ENCODE measurements at places on chromosomes 6 and 20. TPM values are rescaled to one million over a fixed set of nuclear protein-coding genes. Genes with fewer than 3 reads are reported as not detected.

DNA sequence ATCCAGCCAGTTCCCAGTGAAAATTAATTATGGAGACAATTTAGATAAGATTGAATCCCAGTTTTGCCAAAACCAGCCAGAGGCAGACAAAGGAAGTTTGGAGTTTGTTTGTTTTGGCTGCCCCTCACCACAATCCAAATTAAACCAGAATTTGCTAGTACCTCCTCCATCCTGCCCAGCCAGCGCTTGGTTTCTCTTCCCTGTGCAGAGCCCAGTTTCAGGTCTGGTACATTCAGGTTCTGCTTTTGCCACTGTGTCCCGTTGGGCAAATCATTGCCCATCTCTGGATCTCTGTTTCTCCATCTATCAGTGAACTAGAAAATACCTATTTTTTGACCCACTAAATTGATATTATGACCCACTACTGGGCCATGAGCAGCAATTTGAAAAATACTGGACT, 26.4 kb downstream of the FOXP4 start:
- DNase-seq, result no peak
- H3K36me3 ChIP-seq, result no peaks in the 10 kb centered on the region
- peaks cover 34% of the 10 kb centered on the region for H3K4me1 ChIP-seq
- no peaks in the 10 kb centered on the region for H3K27me3 ChIP-seq
- no peak overlapping the region for H3K4me3 ChIP-seq

The LPA gene
- total RNA-seq, result 1.1 TPM

The CRISP3 gene
- 1.1 TPM for total RNA-seq

- no peak for DNase-seq
- no peaks in the 10 kb centered on the region for H3K27me3 ChIP-seq
- no peaks in the 10 kb centered on the region for H3K36me3 ChIP-seq
- no peak overlapping the region for H3K27ac ChIP-seq
Observed at GRCh38 chr6:34457742-34458735, 7.8 kb upstream of the PACSIN1 start.

DNA sequence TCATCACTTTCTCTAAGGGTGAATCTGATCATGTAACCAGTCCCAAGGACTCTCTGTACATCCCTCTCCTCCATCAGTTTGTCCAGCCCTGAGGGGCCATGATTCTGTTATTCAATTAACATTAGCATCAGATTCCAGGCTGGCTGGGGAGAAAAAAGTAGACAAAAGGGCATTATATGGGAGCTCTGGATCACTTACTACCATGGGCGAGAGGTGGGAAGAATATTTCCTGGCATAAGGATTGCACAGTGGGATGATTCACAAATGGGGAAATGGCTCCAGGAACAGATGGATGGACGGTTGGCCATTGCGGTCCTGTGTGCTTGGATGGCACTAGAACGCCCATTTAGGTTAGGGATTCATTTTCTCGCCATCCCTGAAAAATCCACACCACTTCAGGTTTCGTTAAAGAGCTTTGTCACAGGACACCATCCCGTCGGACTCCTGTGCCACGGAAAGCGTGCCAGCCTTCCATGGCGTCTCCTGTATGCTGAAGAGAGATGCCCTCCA, 112.6 kb downstream of the THBS2 start:
- H3K27ac ChIP-seq, result no peak overlapping the region
- H3K4me3 ChIP-seq, result no peak overlapping the region
- H3K4me1 ChIP-seq, result peaks cover 22% of the 10 kb centered on the region
- H3K27me3 ChIP-seq, result no peaks in the 10 kb centered on the region

- no peaks in the 10 kb centered on the region for H3K36me3 ChIP-seq
- H3K4me3 ChIP-seq, result no peak overlapping the region
- H3K27me3 ChIP-seq, result no peaks in the 10 kb centered on the region
- DNase-seq, result no peak
Observed at GRCh38 chr20:18694071-18694470, 106.2 kb downstream of the DTD1 start.

DNA sequence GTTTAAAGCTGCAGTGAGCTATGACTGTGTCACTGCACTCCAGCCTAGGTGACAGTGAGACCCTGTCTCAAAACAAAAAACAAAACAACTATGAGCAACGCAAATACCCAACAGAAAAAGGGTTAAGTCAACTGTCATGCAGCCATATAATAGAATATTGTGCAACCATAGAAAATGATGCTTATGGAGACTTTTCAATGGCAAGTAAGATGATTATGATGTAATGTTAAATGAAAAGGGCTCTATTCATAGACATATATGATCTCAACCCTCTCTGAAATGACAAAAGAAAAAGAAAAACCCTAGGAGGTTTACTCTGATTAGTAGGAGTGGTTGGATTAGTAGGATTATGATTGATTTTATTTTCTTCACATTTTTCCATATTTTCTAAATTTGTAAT, 41.3 kb upstream of the TBC1D7 start:
- no peak overlapping the region for H3K27ac ChIP-seq
- H3K4me3 ChIP-seq, result no peak overlapping the region
- peaks cover 8% of the 10 kb centered on the region for H3K36me3 ChIP-seq

The PAK5 gene
- 0.51 TPM for total RNA-seq

GRCh38 chr6:119200512-119201175, 122.2 kb upstream of the FAM184A start:
- H3K4me3 ChIP-seq, result no peak overlapping the region
- no peaks in the 10 kb centered on the region for H3K27me3 ChIP-seq
- H3K36me3 ChIP-seq, result peaks cover 9% of the 10 kb centered on the region
- no peak for DNase-seq

GRCh38 chr20:50883856-50884255, 47.4 kb downstream of the ADNP start:
- H3K4me1 ChIP-seq, result no peaks in the 10 kb centered on the region
- no peak overlapping the region for H3K27ac ChIP-seq
- H3K27me3 ChIP-seq, result no peaks in the 10 kb centered on the region
- no peak overlapping the region for H3K4me3 ChIP-seq
- no peak for DNase-seq
- no peaks in the 10 kb centered on the region for H3K36me3 ChIP-seq

GRCh38 chr6:170263410-170263809, 27.5 kb downstream of the DLL1 start:
- H3K27ac ChIP-seq, result no peak overlapping the region
- no peak overlapping the region for H3K4me3 ChIP-seq
- H3K4me1 ChIP-seq, result peaks cover 8% of the 10 kb centered on the region
- peaks cover 16% of the 10 kb centered on the region for H3K27me3 ChIP-seq

GRCh38 chr6:68046302-68046701, 588.8 kb upstream of the ADGRB3 start:
- H3K4me3 ChIP-seq, result no peak overlapping the region
- H3K27ac ChIP-seq, result no peak overlapping the region
- H3K36me3 ChIP-seq, result no peaks in the 10 kb centered on the region
- no peak for DNase-seq
- H3K4me1 ChIP-seq, result no peaks in the 10 kb centered on the region

DNA sequence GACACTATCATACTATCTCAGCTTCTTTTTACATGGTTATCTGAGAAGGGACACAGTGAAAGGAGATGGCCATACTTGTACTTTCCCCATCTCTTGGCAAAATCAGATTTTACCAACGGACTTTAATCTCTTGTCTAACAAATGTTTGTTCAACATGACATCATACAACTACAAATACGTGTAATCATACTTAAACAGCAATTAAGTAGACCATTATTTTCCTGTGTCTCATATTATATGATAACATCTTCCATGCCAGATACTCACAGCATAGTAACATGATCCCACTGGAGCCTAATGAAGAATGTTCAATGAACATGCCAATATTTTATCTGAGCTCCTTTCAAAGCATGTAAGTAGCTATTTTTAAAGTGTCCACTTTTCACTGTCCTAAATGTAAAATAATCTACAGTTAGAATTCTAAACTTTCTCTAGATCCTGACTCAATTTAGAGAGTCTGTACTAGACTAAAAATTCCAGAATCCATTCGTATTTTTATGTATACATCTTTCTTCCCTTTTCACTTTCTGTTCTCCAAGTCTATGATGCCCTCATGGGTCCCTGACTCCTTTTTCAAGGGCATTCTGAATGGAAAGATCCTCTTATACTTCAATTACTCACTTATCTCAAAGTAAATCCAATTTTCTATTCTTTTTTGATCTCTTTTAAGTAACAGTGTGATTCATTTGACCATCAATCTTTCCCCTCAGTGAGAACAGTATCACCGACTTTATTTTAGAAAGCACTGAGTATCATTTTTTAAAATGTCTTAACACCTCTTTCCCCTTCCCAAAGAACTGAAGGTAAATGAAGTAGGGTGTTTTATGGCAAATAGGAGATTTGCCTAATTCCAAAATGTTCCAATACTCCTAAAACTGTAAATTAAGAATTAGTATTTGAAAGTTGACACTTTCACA, 133.5 kb downstream of the CDK19 start:
- H3K27me3 ChIP-seq, result no peaks in the 10 kb centered on the region
- no peak overlapping the region for H3K27ac ChIP-seq
- no peak overlapping the region for H3K4me3 ChIP-seq
- DNase-seq, result peak; percentile 37
- H3K4me1 ChIP-seq, result peaks cover 3% of the 10 kb centered on the region
- no peaks in the 10 kb centered on the region for H3K36me3 ChIP-seq

GRCh38 chr6:27742833-27743573, 169.2 kb downstream of the OR2B2 start:
- no peak for DNase-seq
- H3K4me1 ChIP-seq, result no peaks in the 10 kb centered on the region
- no peaks in the 10 kb centered on the region for H3K36me3 ChIP-seq

GRCh38 chr6:29945281-29945820, 3.0 kb downstream of the HLA-A start:
- no peak overlapping the region for H3K27ac ChIP-seq
- H3K4me3 ChIP-seq, result no peak overlapping the region
- no peak for DNase-seq
- peaks cover 4% of the 10 kb centered on the region for H3K36me3 ChIP-seq
- H3K4me1 ChIP-seq, result peaks cover 11% of the 10 kb centered on the region
- no peaks in the 10 kb centered on the region for H3K27me3 ChIP-seq

DNA sequence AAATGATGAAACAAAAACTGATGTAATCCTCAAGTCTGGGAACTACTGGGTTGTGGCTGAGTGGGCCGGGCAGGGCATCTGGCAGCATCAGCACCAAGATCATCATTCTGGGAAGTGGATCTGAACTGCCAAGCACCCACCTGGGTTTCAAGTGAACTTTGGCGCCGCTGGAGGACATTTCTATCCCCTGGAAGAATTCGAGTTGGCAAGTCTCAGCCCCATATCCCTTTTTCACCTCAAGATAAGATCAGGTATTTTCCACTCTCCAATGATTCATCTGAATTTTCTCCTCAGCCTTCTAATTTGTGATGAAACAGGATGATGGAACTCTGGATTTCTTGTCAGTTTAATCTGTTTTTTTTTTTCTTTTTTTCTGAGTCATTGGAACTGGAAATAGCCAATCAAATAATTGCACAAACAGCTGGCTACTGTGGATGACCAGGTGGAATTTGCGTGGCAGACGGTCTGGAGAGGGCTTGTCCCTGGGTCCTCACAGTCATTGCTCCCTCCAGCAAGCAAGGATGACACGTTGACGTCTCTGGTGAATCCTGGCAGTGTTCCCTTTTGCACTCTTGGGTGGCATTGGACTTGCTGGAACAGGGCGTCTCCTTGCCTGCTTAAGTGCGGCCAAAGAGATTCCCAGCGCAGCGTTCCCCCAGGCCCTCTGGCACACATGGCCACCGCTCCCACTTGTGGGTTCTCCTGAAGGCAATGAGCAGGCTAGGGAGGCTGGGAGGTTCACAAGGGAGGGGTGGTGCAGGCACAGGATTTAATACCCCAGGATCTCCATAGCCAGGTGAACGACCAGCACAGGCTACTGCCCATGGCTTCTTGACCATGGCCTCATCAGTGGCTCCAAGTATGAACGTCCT, 80.4 kb downstream of the DHX35 start:
- H3K4me1 ChIP-seq, result no peaks in the 10 kb centered on the region
- peaks cover under 1% of the 10 kb centered on the region for H3K36me3 ChIP-seq
- H3K4me3 ChIP-seq, result no peak overlapping the region
- no peak for DNase-seq
- no peak overlapping the region for H3K27ac ChIP-seq

DNA sequence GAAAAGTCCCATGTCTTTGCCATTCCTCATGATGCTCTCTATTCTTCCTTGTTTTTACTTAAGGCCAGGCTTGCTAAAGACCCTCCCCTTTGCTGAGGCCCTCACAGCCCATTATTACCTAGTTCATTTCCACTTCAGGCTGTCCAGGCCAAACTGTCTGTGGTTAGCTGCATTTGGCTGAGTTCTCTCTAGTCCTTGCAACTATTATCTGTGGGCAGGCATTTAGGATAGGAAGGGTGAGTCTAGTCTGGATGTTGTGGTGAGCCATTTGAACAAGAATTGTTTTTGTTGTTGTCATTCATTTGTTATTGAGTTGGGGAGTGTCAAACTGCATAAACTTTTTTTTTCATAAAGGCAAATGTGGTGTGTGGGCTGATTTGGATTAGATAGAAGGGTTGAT, 182.4 kb downstream of the CD109 start:
- peak overlapping the region; percentile 17 for H3K4me3 ChIP-seq
- H3K27ac ChIP-seq, result no peak overlapping the region
- H3K36me3 ChIP-seq, result no peaks in the 10 kb centered on the region
- H3K4me1 ChIP-seq, result no peaks in the 10 kb centered on the region

GRCh38 chr6:81934936-81935335, 182.5 kb upstream of the TENT5A start:
- no peaks in the 10 kb centered on the region for H3K36me3 ChIP-seq
- H3K27ac ChIP-seq, result no peak overlapping the region
- DNase-seq, result no peak
- peaks cover 7% of the 10 kb centered on the region for H3K4me1 ChIP-seq
- no peak overlapping the region for H3K4me3 ChIP-seq
- no peaks in the 10 kb centered on the region for H3K27me3 ChIP-seq

The SLC17A4 gene
- total RNA-seq, result not detected

DNA sequence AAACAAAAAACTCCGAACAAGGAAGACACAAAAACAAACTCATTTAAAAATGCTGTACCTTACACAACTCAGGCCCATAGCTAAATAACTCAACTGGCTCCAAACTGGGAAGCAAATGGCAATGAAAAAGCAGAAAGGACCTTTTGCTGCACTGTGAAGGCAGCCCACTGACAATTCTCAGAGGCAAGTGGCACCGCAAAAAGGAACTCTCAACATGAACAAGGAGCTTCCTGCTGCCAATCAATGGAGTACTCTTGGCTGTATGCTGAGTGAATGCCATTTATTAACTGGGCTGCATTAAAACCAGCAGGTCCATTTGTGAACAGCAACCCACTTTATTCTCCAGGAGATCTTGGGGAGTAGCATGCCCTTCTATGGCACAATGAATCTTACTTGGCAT, 209.9 kb downstream of the PTPRK start:
- DNase-seq, result no peak
- no peaks in the 10 kb centered on the region for H3K4me1 ChIP-seq
- H3K27ac ChIP-seq, result peak overlapping the region; percentile 9
- H3K4me3 ChIP-seq, result no peak overlapping the region

- H3K4me1 ChIP-seq, result peaks cover 9% of the 10 kb centered on the region
- no peaks in the 10 kb centered on the region for H3K27me3 ChIP-seq
- DNase-seq, result no peak
- H3K27ac ChIP-seq, result no peak overlapping the region
- no peaks in the 10 kb centered on the region for H3K36me3 ChIP-seq
- no peak overlapping the region for H3K4me3 ChIP-seq
Observed at GRCh38 chr6:157525292-157525889, 144.4 kb downstream of the ZDHHC14 start.

The TP53TG5 gene
- not detected for total RNA-seq

The CTCFL gene
- not detected for total RNA-seq

The APOBEC2 gene
- total RNA-seq, result 0.51 TPM
